Activated CD4-positive, alpha-beta T cell treated with anti-CD3 and anti-CD28 coated beads, Interleukin-2, Interleukin-6, amounts not matched to agents 100 ng/mL and 50 ng/mL, durations not matched to agents 16 hours and 8 hours (primary cell): ENCODE measurements at places on chromosomes 3 and 15.

- no peak for DNase-seq
Measured at GRCh38 chr3:98151241-98151640, 4.0 kb downstream of the OR5H14 start.

GRCh38 chr3:20111836-20112235 is 71.6 kb downstream of the KAT2B start:
- no peak for DNase-seq

DNA sequence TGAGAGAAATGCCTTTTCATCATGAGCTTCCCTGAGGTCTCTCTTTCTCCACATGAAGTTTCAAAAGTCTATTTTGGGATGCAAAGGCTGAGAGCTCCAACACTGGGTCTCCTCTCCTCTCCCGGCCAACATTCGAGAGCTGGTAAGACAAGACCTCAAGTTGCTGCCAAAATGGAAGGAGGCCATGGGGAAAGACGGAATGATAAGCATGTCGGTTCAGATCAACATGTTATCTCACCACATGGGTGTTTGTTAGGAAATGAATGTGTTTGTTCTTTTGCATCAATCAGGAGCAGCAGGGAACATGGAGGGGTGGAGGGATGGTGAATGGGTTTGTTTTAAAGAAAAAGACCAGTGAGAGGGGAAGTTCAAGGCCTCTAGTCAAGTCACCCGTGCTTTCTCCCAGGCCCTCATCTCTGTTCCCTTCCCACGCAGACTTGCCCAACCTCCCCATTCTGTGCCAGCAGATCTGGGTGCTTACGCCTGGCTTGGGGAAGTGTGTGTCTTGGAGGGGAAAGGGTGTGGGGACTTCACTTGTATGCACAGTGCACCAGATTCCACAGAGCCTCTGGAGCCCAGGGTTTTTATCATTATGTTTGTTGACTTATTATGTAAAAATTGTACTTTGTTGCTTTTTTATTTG is 23.5 kb upstream of the ATP10A start:
- DNase-seq, result no peak

DNA sequence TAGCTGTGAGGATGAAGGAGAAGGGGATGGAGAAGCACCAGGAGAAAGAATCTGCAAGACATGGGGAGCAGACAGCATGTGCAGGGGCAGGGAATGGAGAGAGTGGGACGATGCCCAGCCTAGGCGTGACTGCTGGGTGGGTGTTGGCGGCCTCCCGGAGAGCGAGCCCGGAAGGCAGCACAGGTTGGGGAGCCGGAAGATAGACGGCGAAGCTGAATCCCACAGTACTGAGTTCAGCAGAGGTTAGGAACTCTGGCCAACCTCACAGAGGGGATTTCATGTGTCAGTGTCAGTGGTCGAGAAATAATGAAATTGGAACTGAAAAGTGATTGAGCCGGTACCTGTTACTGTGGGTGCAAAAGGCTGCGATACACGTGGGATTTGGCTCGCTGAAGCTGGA is 55.2 kb downstream of the PXYLP1 start:
- DNase-seq, result no peak

GRCh38 chr3:25603703-25604102 is 61.0 kb downstream of the TOP2B start:
- no peak for DNase-seq

DNA sequence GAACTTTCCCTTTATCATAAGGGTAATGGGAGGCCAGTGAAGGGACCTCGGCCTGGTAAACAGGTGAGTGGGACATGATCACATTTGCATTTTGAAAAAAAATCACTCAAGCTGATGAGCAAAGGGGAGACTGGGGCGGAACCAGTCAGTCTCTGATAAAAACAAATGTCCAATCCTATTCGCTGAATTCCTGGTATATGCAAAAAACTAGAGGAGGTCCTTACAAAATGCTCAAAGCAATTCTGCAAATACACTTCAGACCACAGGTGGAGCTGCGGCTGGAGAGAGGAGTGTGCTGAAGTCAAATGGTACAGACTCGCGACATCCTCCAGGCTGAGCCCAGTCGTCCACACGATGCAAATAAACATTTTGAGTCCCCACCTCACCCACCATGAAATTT is 166.7 kb downstream of the FOXP1 start:
- peak; percentile 42 for DNase-seq

GRCh38 chr3:47491777-47492176 is 16.0 kb upstream of the SCAP start:
- no peak for DNase-seq

DNA sequence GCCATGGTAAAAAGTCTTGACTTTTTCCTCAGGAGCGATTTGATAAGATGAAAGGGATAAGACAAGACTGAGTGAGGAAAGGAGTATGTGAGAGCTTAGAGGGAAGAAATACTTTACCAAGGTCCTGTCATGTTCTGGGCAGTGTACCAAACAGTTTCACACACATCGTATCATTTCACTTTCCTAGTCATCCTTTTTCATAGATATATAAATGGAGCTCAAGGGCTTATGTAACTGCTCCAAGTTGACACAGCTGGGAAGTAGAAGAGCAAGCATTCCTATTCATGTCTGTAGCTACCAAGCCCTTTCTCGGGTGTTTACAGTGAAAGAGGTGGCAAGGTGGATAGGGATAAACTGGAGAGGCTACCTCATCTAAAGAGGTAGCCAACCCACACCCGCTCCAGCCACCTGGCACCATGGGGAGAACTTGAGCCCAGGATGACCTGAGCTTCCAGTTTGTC is 57.4 kb downstream of the MRPS25 start:
- DNase-seq, result no peak

DNA sequence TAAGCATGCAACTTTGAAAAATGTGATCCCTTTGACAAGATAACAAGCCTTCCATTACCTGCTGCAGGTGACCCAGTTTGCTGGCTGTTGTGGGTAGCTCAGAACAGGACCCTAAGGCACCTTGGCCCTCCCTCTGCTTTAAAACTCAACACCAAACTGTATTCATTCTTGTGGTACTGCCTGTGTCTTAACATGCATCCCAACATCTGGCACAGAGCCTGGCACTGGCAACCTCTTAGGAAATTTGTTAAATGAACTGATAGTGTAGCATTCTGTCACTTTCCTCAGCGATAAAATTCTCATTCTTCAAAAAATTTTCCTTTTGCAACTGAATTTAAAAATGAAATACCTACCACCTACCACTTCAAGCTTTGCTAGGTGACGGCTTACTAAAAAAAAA is 287.3 kb upstream of the ADAMTS9 start:
- no peak for DNase-seq

GRCh38 chr3:181713676-181714612 is 2.2 kb downstream of the SOX2 start:
- no peak for DNase-seq

GRCh38 chr3:40130721-40131120 is 178.8 kb upstream of the EIF1B start:
- DNase-seq, result no peak

- no peak for DNase-seq
Measured at GRCh38 chr3:106214641-106215040, 345.8 kb upstream of the CBLB start.

DNA sequence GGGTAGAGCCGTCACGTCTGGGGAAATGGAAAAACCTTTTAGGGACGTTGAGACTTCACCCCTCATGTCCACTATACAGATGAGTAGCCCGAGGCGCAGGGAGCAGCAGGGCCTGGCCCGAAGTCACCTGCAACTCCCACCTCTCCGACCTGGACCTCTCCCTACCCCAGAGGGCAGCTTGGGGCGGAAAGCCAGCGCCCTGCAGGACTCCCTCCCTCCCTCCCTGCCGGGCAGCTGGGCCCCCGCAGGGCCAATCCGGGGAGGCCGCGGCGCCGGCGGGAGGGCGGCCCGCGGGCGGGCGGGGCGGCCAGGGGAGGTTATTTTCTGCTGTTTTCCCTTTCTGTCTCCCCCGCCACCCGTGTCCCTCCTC is 2.0 kb downstream of the WNT7A start:
- DNase-seq, result no peak

DNA sequence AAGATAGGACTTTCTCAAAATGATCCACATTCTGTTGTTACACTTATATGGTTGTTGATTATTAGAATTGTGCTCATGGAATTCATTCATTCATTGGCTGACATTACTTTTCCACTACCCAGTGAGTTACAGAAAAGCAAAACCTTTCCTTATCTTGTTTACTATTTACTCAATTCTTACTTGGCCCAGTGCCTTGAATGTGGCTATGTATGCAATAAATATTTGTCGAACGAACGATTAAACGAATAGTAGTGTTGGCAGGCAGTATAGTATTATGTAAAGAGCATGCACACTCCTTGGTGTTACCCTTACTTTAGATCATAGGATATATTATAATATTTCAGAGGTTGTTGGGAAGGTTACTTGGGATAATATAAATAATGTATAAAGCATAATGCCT is 31.0 kb downstream of the CTDSPL2 start:
- no peak for DNase-seq

DNA sequence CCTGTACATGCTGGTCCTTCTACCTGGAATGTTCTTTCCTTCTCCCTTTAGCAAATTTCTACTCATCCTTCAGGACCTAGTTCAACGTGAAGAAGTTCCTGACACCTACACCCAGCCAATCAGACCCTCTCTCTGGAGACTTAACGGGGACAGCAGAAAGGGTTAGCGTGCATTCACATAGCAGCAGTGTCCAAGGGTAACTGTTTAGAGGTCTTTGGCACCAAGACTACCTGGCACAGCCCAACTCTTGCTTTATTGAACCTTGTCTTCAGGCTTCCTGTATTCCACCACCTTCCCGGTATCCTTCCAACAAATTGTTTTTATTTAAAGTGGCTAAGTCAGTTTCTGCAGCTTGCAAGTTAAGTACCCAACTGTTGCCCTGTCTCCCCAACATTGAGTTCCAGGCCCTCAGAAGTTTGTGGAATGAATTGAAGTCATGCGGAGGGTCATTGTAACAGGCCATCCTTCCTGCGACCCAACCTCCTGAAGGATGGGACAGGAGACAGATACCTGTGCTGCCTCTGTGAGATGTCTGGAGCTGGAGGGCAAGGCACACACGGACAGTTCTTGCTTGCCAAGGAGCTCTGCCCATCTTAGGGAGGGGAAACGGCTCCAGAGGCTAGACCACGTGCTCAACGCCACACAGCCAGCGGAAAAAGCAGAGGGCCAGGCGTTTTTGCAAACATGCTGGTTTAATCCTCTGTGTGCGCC is 14.4 kb upstream of the WNT7A start:
- DNase-seq, result no peak

DNA sequence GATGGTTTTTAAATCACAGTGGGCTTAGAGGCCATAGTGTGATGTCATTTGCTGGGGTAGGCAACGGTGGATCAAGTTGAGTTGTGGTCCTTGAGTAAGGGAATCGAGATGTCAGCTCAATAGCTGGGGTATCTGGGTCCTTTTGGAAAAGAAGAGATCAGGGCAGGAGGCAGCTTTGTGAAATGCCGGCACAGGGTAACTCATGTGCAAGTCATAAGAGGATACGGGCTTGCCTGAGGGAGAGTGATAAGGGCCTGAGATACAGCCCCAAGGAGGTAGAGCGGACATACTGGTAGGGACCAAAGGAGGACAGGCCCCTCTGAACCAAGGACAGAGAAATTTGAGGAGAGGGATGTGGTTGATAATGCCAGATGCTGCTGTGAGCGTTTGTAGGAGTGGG is 4.2 kb upstream of the FAM131A start:
- DNase-seq, result no peak

- no peak for DNase-seq
Measured at GRCh38 chr15:51970132-51970817, 1.3 kb downstream of the LEO1 start.

DNA sequence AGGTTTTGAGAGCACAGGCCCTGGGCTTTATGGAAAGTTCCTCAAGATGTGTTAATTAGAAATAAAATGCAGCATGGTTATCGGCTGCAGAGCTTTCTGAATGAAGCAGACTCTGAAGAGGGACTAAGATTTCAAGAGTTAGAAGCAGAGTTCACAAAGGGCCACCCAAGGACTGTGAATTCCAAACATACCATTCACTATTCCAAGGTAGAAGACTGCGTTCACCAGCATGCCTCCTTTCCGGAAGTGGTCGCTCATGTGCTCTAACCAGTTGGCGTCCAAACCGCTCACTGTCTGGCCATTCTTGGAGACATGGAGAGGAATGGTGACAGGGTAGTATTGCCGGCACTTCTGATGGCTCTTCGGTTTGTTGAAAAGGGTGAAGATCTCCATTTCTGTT is 104.9 kb downstream of the OXNAD1 start:
- no peak for DNase-seq

- no peak for DNase-seq
Measured at GRCh38 chr3:183074261-183074660, 25.0 kb downstream of the MCCC1 start.

DNA sequence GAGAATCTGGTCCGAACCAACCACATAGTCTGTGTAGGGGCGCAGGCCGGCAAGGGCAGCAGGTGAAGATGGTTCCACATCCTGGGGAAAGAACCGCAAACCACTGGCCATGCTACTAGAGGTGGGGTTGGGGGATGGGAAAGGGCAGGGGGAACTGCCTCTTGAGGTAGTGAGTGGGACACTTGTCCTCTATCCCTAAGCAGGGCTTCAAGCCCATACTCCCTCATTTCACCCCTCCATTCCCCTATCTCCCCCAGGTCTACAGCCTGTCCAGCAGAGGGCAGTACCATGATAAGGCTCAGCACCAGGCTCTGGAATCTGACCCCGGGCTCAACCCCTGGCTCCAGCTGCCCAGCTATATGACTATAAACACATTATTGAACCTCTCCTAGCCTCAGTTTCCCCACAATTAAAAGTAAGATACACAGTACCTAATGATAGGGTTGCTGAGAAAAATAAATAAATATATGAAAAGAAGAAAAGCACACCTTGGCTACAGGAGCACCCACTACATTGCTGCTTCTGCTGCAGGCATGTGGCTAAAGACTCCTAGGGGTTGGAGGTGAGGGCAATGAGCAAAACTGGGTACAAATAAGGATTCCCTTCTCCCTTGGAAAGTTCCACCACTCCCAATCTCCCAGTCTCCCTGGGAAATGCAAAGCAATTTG is 6.3 kb downstream of the GORASP1 start:
- peak; percentile 65 for DNase-seq

GRCh38 chr3:39383881-39384664 is 903 bp downstream of the SLC25A38 start:
- peak; percentile 98 for DNase-seq

GRCh38 chr3:24287755-24288450 is 206.7 kb downstream of the THRB start:
- DNase-seq, result no peak

GRCh38 chr3:112629425-112629824 is 11.5 kb downstream of the CCDC80 start:
- DNase-seq, result peak; percentile 42

- DNase-seq, result no peak
Measured at GRCh38 chr15:36844534-36844998, 255.8 kb downstream of the MEIS2 start.

DNA sequence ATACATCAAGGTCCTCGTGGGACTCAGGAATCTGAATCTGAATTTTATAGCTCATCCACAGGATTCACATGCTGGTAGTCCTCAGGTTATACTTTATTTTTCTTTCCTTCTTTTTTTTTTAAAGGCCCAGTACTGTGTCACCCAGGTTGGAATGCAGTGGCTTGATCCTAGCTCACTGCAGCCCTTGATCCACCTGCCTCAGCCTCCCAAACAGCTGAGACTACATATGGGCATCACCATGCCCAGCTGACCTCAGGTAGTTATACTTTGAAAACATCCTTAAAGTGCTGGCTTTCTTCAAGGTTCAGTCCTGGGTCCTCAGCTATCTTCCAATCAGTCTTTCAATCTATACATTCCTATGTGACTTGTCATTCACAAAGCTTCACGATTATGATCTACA is 38.2 kb downstream of the SNX4 start:
- no peak for DNase-seq
